ENCODE measurements at places on chromosomes 5 and 9.
A peak's percentile ranks its signal among the peaks of the same experiment; 100 is the strongest.

- no peak for DNase-seq
These were observed 45.7 kb upstream of the PITX1 start for GRCh38 chr5:135079760-135080159.

DNA sequence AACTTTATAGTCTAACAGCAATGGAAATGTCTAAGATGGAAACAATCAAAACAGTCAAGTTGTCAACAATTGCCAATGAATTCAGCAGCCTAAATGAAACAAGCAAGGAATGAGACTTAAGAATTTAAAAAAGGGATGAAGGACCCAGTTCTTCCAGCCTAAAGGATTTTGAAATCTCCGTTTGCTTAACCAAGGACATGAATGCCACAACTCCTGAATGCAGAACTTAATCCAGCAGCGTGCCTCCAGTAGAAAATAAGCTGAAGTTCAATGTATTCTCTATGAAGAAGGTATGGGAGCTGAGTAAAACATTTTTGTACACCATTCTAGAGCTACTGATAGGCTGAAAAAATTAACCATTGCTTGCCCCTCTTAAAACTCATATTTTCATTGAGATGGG is 411.3 kb downstream of the ARHGEF28 start:
- DNase-seq = no peak

DNA sequence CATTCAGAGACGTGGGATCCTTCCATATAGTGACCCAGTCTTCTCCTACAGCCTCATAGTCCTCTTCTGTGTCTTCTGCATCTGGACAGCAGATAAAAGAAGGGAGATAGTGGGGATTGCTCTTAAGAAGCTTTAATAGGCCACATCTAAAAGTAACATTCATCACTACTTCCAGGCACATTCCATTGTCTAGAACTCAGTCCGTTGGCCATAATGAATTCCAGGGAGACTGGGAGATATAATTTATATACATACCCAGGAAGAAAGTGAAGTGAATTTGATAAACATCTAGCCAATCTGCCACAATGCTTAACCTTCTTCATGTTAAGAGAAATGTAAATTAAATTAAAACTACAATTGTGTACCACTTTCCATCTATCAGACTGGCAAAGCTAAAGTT is 22.5 kb upstream of the GLIPR2 start:
- no peak for DNase-seq

DNA sequence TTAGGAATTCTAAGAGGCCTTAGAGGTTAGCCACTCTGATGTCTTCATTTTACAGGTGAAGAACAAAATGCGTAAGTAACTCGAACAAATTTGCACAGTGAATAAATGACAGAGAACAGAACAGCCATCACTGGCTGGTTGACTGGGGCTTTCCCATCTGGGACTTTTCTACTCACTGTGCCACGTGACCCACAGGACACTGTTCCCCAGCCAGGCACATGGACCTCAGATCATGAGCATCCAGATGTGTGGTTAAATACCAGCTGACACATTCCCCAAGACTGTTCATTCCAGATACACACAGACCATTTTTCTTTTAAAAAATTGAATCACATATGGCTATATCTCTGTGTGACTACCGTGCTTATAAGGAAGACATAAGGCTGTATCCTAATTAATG is 25.8 kb upstream of the MED10 start:
- no peak for DNase-seq

- DNase-seq = no peak
These were observed 279.7 kb downstream of the NPR3 start for GRCh38 chr5:32990593-32991420.

GRCh38 chr5:75337366-75338021 is 474 bp downstream of the HMGCR start:
- peak; percentile 22 for DNase-seq

DNA sequence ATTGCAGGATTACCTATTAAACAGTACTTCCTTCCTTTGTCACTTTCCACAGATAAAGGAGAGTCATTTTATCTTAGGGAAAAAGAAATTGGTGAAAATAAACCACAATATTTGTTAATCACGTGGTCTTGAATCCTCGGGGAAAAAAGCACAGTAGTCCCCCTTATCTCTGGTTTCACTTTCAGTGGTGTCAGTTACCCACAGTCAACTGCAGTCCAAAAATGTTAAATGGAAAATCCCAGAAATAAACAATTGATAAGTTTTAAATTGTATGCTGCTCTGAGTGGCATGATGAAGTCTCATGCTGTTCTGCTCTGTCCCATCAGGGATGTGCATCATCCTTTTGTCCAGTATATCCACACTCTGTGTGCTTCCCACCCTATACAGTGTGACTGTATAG is 405.2 kb upstream of the MPDZ start:
- no peak for DNase-seq

DNA sequence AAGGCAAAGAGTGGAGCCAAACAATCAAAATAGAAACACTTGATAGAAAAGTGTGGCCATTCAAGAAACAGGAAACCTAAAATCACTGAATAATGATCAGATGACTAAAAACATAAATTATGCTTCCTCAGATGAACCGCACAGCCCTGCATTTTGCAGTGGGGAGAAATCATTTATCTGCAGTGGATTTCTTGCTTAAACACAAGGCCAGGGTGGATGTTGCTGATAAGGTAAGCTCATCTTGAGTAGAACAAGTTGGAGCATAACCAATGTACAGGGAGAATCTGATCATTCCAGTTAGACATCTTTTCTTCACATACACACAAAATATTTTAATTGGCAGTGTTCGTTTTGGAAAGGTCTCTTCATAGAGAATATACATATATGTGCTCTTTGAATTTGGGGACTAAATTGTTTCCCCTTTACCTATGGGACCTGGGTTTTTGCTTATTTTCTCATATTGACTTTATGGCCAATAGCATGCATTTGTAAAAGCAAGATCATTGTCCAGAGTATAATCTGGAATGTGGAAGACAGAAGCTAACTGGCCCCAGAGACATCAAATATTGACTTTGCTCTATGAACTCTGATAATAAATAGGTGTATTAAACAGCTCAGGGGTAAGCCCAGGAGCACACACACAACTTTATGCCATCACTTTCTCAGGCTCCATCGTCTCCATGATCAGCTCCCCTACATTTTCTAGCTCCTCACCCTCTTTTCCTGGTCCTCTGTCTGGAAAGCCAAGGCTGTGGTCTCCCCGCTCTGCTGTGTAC is 9.1 kb downstream of the ANKDD1B start:
- DNase-seq = no peak

DNA sequence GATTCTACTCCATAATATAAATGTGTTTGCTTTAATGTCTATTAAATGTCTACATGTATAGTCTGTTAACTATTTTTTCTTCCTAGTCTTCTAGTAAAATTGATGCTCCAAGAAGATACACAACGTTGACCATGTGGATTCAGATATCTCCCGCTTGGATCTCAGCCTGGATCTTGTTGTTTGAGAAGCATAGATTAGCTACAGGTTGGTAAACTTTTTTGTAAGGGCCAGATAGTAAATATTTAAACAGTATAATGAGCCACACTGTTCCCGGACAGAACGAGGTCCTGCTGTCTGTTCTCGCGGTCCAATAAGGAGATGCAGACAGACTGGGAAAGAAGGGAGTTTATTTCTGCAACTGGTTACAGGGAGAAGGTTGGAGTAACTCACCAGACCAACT is 86.2 kb upstream of the IL12B start:
- no peak for DNase-seq

- DNase-seq = no peak
These were observed 3.6 kb downstream of the TMC1 start for GRCh38 chr9:72524820-72525540.

- DNase-seq = no peak
These were observed 572 bp downstream of the ZDHHC21 start for GRCh38 chr9:14692470-14693250.

DNA sequence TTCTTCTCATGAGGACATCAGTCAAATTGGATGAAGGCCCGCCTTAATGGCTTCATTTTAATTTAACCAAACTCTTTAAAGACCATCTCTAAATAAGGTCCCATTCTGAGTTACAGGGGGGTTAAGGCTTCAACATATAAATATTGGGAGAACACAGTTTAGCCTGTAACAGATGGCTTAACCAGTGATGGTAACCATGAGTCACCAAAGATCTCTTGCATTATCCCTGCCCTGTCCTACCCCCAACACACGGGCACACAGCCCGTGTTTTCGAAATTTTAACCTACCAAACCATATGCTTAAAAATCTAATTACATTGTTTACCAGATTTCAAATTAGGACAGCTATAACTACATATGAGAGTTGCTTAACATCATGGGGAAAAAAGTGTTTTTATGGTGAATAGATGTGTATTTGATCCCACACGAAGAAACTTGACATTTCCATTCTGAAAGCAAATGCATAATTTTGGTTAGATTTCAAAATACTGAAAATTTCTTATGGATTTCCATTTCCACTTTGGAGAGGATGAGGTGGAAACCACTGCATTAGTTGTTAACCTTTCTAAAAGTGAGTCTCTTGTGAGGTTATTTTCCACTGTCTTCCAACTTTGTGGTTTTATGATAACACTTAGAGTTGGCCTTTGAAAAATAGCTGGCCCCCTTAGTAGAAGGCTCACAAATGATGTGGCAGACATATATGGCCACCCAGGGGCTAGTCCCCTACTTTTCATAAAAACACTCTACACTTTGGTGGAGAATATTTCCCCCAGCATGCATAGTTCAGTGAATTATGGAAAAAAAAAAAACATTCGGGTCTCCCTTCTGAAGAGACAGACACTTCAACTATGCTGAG is 849.3 kb downstream of the TLE1 start:
- DNase-seq = no peak
